ENCODE measurements at places on chromosomes 6 and 20.

GRCh38 chr20:19564261-19564660 is 193.8 kb upstream of the RIN2 start:
- no peak for DNase-seq

DNA sequence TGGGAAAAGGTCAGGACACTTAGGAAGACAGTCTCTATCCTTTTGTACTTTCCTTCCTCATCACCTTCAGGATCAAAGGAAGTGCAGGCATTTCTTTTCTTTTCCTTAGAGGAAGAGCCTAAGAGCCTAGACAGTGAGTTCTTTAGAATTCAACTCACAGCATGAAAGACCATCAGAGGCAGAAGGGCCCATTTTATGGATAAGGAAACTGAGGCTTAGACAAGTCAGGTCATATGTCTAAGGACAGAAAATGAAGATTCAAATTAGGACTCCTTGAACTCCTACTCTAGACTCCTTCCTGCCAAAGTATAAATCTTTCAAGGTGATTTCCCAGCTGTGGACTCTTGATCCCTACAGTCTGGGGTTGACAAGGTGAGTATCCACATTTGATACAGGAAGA is 20.8 kb downstream of the SLC12A5 start:
- no peak for DNase-seq

GRCh38 chr6:167005350-167006159 is 6.4 kb downstream of the CEP43 start:
- DNase-seq: no peak

DNA sequence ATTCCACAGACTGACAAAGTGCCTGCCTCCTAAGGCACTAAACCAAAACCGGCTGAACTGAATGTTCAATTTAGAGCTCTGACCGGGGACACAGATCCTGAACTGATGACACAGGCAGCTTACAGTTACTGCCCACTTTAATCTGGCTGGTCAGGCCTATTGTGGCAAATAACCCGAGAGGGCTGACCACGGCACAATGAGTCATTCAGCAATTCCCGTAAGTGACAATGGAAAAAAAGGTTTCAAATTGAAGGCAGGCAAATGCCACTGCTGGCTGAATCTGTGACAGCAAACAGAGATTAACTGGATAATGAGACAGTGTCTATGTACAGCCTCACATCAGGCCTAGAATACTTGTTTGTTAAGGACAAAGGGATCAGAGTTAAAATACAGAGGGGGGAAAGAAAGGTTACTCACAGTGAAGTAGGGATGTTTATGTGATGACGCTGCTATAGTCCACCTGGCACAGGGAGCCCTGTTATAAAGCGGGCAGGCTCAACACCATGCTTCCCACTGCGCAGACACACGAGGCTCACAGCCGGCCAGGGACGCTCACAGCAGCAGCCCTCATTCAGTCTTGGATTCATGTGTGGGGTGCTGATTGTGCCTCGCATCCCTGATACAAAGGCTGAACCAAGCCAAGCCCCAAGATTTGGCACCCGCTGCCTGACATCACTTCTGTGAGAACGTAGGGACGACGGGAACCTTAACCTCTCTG is 54.4 kb downstream of the RTN4IP1 start:
- no peak for DNase-seq

DNA sequence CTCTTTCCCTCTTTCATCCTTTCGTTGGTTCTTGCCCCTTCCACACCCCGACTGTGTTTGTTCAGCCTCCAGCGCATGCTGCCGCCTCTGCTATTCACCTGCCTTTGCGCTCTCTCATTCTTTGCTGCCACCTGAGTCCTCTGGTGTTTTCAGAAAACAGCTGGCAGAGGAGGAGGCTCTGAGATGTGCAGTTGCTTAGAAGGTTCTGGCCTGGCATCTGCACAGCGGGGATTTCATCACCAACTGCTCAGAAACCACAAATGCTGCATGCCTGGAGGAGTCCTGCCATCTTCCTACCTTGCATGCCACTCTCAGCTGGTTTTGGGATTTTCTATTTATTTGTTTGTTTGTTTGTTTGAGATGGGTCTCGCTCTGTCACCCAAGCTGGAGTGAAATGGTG is 39.2 kb upstream of the CLDN20 start:
- no peak for DNase-seq

DNA sequence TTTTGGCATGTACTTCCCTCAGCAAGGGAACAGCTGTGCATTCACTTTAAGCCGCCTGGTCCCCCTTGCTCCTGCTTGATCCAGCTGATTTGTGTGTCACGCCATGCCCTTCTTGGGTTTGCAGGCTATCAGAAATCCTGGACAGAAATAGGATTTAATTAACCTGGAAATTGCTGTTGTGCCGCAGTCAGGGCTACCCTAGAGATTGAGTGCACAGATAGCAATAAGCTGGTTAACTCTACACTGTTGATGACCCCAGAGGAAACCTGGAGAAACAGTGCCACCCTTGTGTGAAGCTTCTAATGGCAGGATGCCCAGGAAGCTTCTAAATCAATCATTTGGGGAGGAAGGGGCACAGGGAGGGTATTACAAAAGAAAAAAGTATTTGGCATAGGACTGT is 199.0 kb downstream of the JARID2 start:
- no peak for DNase-seq

DNA sequence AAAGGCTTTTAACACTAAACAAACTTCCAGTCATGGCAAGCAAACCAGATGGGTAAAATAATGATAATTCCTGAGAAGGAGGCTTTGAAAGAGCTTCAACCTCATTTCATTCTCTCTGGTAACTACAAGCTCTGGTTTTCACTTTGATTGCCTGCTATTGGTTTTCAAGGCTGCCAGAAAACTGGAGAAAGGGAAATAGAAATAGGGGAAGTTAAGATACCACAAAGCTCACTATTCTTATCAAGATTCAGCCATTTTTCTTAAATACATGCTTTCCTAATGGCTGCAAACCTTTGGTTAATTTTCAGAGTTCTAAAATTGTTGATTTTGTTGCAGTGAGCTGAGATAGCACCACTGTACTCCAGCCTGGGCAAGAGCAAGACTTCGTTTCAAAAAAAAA is 42.5 kb upstream of the NELFCD start:
- no peak for DNase-seq

Measured in iPS DF 19.7 (cell line).